Breast epithelium (tissue), 4 donors: ENCODE measurements at places on chromosomes 1 and 21. TPM values are rescaled to one million over a fixed set of nuclear protein-coding genes. Genes with fewer than 3 reads are reported as not detected.

Gene SOX13
- 31.9 TPM for total RNA-seq

Gene FCER1G
- total RNA-seq, result 153 TPM

Gene S100A7
- total RNA-seq, result not detected

Gene SEC16B
- 4.8 TPM for total RNA-seq

Gene DNAJC6
- total RNA-seq, result 0.96 TPM

Gene AKR7A3
- total RNA-seq, result 5.1 TPM

Gene SIK1
- total RNA-seq, result 18.0 TPM

Gene CFAP74
- 0.98 TPM for total RNA-seq

Gene BTG2
- 271 TPM for total RNA-seq

Gene FCGR3B
- 3.8 TPM for total RNA-seq

Gene CACNA1E
- total RNA-seq, result not detected

Gene TMEM234
- total RNA-seq, result 5.8 TPM

Gene TNNI3K
- 2.5 TPM for total RNA-seq

Gene DIRAS3
- 14.4 TPM for total RNA-seq

Gene PEX14
- total RNA-seq, result 14.8 TPM

Gene CFH
- 266 TPM for total RNA-seq

Gene KRTAP8-1
- total RNA-seq, result not detected

Gene IQGAP3
- 0.15 TPM for total RNA-seq

Gene FAM151A
- total RNA-seq, result 0.16 TPM

Gene CHIA
- total RNA-seq, result not detected

Gene CRYAA
- not detected for total RNA-seq

Gene BCAN
- 0.44 TPM for total RNA-seq

Gene LCE1C
- total RNA-seq, result not detected

Gene GIPC2
- total RNA-seq, result 3.6 TPM

Gene RGS13
- 0.33 TPM for total RNA-seq

Gene HCRTR1
- not detected for total RNA-seq

Gene CELA2B
- total RNA-seq, result not detected

Gene SPRR3
- total RNA-seq, result not detected

Gene LINGO4
- total RNA-seq, result 0.16 TPM

Gene ITLN1
- 0.96 TPM for total RNA-seq

Gene AGRN
- 37.0 TPM for total RNA-seq

Gene PFKFB2
- total RNA-seq, result 8.2 TPM

Gene RNU1-1
- under 0.01 TPM for total RNA-seq

Gene MPZL1
- 86.2 TPM for total RNA-seq

Gene BMP8B
- total RNA-seq, result 1.3 TPM

Gene CASZ1
- 32.4 TPM for total RNA-seq

Gene ADAMTS1
- 198 TPM for total RNA-seq

Gene CAPZB
- total RNA-seq, result 114 TPM

Gene OR2T35
- not detected for total RNA-seq

Gene F13B
- not detected for total RNA-seq

Gene HSD3B1
- total RNA-seq, result not detected

Gene RGS1
- total RNA-seq, result 189 TPM

Gene ERICH3
- total RNA-seq, result under 0.01 TPM
